Suprapubic skin (tissue), 4 donors: ENCODE measurements at places on chromosomes 5 and 9.

GRCh38 chr5:79413112-79413511 lies 100.8 kb downstream of the HOMER1 start:
- no peak overlapping the region for H3K4me3 ChIP-seq
- no peak overlapping the region for H3K27ac ChIP-seq
- no peaks in the 10 kb centered on the region for H3K36me3 ChIP-seq
- H3K27me3 ChIP-seq = no peaks in the 10 kb centered on the region

- H3K36me3 ChIP-seq = no peaks in the 10 kb centered on the region
- DNase-seq = no peak
- no peaks in the 10 kb centered on the region for H3K27me3 ChIP-seq
- no peak overlapping the region for H3K4me3 ChIP-seq
- H3K4me1 ChIP-seq = peaks cover 43% of the 10 kb centered on the region
- H3K27ac ChIP-seq = no peak overlapping the region
Observed at GRCh38 chr5:150632305-150633160, 7.9 kb upstream of the SYNPO start.

DNA sequence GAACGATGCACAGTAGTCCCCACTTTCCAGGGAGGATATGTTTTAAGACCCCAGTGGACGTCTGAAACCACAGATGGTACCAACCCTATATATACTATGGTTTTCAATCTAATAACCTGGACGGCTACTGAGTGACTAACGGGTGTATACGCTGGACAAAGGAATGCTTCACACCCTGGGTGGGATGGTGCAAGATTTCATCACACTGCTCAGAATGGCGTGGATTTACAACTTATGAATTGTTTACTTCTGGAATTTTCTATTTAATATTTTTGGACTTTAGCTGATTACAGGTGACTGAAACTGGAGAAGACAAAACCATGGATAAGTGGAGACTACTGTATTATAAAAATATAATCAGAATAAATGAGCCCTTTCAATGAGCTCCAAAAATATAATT lies 147.6 kb upstream of the TRIM32 start:
- peaks cover under 1% of the 10 kb centered on the region for H3K4me1 ChIP-seq
- no peak overlapping the region for H3K4me3 ChIP-seq
- H3K27me3 ChIP-seq = no peaks in the 10 kb centered on the region
- H3K36me3 ChIP-seq = no peaks in the 10 kb centered on the region

DNA sequence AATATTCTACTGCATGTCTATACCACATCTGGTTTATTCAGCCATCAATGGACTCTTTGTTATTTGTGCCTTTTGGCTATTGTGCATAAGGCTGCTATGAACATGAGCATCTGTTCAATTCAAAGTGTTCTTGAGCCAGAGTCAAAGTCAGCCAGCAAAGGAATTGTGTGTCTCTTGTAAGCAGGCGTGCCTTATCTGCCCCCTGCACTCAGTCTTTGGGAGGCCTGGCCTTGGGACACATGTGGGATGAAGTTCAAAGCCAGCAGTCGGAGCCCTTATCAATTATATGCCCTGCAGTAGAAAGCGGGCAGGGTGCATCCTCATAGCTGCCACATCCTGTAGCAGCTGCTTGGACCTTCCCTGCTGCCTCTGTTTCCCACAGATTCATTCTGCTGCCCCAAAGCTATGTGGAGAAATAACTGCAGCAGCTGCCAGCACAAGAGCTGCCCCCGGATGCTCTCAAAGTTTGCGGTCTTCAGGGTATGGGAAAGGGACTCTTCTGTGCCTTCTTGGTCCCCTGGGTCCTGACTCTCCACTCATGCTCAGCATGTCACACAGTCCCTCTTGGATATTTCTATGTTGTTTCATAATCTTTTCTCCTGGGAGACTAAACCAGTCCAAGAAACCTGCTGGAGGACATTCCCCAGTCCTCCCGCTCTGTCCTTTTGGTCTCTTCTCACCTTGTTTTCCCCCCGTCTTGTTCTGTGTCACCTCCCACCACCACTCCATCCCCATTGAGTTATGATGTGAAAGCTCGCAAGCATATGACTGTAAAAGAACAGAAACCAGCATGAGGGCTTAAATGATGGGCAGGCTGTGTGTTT lies 35.9 kb downstream of the STOM start:
- no peak overlapping the region for H3K4me3 ChIP-seq
- peak overlapping the region; percentile 80 for H3K27ac ChIP-seq
- no peaks in the 10 kb centered on the region for H3K27me3 ChIP-seq
- peaks cover 30% of the 10 kb centered on the region for H3K4me1 ChIP-seq
- no peak for DNase-seq

DNA sequence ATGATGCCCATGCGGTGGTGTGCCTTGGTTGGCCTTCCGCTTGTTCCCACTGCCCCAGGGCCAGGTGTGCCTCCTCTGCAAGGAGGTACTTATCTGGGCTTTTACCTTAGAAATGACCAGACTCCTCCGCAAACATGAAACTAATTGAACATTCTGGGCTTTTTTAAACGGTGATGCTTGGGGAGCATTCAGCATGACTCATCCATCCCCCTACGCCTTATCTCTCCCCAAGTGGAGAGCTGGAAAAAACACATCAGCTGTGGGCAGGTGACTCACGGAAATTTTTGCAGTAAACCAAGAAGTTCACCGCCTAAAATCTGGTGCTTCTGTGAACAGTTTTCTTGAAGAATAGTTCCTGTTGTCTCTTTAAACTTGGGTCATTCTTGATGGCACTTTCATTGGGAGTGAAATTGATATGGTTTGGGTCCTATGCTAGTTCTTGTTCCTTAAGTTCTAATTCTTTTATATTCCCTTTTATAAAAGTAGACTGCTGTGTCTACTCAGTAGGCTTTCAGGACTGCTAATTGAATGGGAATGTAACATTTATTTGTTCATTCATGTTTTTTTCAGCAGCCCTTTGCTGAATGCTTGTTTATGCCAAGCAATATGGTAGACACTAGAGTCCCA lies 39.6 kb downstream of the SFXN1 start:
- H3K27ac ChIP-seq = no peak overlapping the region
- peaks cover 68% of the 10 kb centered on the region for H3K36me3 ChIP-seq
- no peak overlapping the region for H3K4me3 ChIP-seq

- DNase-seq = no peak
- no peak overlapping the region for H3K4me3 ChIP-seq
- no peaks in the 10 kb centered on the region for H3K27me3 ChIP-seq
- no peaks in the 10 kb centered on the region for H3K36me3 ChIP-seq
Observed at GRCh38 chr9:120734607-120735410, 20.5 kb upstream of the MEGF9 start.

DNA sequence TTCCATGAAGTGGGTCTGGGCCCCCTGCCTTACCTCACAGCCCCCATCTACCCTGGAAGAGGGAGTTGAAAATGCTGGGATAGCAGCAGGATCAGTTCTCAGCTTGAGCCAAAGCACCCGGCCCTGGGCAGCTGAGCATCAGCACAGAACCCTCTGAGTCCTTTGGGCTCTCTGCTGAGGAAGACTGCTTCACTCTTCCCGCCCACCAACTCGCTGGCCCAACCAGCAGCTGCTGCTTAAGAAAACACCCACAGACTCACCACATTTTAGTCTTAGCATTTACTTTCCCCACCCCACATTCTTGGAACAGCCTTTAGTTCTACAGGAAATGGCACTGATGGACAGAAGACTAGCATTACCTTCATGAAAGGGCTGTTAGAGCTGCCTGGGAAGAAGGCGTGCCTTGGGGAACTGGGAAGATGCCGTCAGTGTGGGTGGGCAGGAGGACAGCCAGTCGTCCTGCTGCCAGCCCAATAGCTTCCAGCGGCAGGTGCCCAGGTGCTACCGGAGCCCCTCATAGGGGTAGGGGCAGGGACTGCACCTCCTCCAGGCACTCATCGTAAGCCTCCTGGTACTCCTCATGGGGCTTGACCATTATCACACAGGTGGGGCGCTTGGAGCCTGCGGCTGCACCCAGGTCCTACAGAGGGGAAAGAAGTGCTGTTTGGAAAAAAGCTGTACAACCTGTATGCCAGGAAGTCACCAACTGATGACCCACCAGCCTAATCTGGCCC lies 4.3 kb downstream of the NHP2 start:
- H3K27me3 ChIP-seq = no peaks in the 10 kb centered on the region
- DNase-seq = no peak
- H3K36me3 ChIP-seq = peaks cover 65% of the 10 kb centered on the region
- no peak overlapping the region for H3K4me3 ChIP-seq
- peaks cover 30% of the 10 kb centered on the region for H3K4me1 ChIP-seq
